ENCODE measurements at places on chromosomes 3 and 15. TPM values are rescaled to one million over a fixed set of nuclear protein-coding genes. Genes with fewer than 3 reads are reported as not detected.

EFCAB12 gene
- total RNA-seq = not detected

- no peak for DNase-seq
These were observed 8.0 kb downstream of the TRAK1 start for GRCh38 chr3:42099020-42099765.

DNA sequence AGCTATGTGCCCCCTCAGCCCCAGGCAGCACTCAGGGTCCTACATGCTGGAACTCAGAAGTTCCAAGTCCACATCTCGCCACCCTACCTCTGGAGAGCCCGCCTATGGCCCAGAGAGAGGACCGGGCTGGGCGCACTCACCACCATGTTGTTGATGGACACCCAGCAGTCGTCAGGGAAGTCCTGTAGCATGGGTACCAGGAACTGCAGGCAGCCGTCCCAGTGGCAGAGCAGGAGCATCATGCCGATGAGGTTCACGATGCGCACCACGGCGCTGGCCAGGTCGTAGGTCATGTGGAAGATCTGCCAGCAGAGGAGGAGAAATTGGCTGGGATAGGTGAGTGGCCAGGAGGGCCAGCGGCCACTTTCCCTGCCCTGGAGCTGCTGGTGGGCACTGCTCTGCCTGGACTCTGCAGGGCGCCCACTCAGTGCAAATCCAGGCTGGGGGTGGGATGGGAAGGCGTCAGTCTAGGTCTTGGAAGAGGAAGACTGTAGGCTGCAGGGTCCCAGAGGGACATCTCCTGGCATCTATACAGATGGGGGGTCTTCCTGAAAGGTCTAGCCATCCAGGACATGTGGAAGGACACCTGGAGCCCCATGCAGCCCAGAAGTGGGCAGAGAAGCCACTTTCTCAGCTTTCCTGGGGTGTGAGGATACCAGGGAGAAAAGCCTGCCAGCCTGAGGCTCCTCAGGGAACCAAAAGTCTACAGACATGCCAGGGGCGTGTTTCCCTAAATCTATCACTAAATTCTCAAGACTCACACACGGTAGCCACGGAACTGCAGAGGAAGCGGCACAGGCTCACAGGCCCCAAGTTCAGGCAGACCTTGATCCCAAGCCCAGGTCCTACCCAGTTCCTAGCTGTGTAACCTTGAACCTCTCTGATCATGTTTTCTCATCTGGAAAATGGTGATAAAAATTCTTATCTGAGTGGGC is 36.5 kb downstream of the HCN4 start:
- DNase-seq = no peak

GALNT15 gene
- total RNA-seq = 8.4 TPM

TGM4 gene
- not detected for total RNA-seq

DNA sequence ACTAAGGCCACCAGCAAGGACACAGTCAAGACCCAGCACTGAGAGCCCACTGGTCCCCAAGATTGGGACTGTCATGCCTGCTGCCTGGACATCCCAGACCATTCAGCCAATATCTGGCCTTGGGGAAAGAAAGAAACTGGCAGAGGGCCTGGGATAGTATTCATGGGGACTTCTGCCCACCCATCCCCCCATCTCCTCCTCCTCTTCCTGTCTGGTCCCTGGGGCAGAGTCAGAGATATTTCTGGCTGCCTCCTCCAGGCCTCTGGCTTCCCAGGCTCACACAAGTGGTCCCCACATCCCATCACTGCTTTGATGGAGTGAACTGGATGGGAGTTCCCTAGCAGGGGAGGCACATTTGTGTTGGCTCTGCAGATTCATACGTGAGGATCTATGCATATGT is 4.2 kb upstream of the RASL12 start:
- DNase-seq = no peak

GRCh38 chr3:197010556-197011351 is 18.9 kb downstream of the MELTF start:
- DNase-seq = no peak

SKOR1 gene
- total RNA-seq = not detected

DNA sequence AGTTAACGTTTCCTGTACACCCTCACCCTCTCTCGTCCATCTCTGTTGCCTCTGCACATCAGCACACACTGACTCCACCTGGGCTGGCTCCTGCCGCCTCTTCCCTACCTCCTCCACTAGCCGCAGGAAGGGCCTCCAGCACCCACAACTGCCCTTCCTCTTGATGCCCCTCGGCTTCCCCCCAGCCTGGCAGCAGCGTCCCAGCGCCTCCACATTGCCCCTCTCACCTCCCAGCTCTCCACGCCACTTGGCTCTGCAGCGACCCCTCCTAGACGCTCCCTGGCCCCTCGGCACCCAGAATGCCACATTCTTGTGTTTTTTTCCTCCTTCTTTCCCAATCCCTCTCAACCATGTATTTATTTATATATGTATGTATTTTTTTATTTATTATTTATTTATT is 73.6 kb downstream of the ST8SIA2 start:
- DNase-seq = no peak

All from fibroblast of villous mesenchyme (primary cell).